ENCODE measurements at places on chromosomes 6 and 20.
A peak's percentile ranks its signal among the peaks of the same experiment; 100 is the strongest.

GRCh38 chr6:139114746-139115145 is 20.1 kb upstream of the HECA start:
- DNase-seq: no peak

GRCh38 chr20:61354501-61354900 is 102.4 kb downstream of the CDH4 start:
- DNase-seq: no peak

DNA sequence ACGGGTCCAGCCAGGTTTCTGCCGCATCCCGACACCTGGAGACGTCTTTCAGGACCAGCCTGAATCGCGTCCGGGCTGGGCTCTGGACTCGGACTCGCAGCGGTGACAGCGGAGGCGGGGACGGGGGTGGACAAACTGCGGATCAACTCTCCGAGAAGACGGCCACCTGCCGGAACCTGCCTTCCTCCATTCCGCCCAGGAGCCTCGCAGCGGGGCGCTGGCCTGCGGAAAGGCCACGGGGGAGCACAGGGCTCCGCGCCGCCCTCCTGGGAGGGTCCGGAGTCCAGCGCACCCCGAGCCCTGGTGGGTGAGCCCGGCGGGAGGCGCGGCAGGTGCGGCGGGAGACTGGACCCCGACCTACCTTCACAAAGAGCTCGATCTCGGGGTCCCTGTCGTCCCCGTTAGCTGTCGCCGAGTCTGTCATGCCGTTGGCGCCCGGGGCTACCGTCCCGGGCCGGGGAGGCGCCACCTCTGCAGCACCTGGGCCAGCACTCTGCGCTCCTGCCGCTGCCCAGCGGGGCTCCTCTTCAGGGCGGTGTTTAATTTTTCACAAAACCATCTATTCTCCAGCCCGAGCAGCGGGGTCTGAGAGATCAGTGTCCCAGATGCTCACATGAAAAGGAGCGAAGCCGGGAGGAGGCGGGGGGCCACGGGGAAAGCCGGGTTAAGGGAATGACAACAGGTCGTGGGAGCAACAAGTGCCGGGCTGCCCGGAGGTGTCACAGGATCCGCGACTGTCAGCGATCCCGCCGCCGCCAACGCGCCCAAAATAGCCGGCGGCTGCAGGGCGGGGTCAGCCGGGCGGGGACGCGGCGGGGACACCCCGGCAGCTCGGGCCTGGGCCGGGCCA is at the start of gene CLIC5:
TSS of gene CLIC5 (minus strand) at position 742 of the 850 bp plus-strand sequence. CDS start at position 424, 318 bp downstream.
- DNase-seq: no peak

DNA sequence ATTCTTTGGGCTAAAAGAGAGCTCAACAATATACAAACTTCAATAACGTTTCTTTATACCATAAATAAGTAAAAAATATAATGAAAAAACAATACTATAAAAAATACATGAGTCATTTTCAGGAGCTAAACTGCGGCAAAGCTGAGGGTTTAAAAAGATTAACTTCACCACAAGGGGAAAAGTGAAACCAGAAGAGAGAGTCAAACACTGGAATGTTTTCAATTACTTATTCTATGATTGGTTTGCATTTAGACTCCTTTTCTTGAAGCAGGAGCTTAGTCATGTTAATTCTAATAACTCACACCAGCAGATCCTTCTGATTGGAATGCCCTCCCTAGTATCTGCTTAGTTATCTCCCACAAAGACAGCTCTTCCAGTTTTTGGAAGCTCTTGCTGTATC is 627.3 kb downstream of the UTRN start:
- no peak for DNase-seq

- DNase-seq: no peak
These were observed 37.7 kb downstream of the TGM6 start for GRCh38 chr20:2418388-2418787.

GRCh38 chr20:16701296-16701695 is 28.5 kb upstream of the SNRPB2 start:
- peak; percentile 34 for DNase-seq

DNA sequence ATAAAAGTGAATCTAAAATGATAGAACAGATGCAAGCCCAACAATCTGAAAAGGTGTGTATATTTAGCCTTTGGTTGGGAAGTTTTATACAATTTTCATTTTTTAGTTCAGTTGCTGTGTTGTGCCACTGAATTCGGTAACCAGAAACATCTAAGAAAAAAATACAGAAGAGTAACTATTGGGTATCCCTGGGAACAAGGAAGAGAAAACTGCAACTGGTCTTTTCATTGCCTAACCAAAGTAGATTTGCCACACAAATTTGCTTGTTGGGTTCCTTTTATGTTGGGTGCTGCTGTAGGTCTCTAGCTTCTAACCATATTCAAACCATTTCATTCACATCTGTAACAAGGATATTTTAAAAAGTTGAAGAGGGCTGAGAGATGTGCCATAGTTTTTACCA is 2.8 kb upstream of the TMEM30A start:
- DNase-seq: no peak

DNA sequence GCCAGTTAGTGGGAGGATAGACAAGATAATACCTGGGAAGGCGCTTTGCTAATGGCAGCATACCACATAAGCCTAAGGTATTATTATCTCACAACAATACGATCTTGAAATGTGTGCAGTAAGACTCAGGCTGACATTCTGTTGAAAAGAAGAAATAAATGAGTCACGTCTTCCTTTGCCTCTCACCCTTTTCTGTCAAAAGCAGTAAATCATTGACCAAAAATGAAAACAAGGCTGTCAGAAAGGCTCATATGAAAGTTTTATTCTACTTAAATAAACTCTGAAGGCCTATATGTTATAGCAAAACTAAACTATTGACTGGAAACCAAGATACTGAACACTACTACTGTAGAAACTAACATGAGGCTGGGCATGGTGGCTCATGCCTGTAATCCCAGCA is 43.1 kb upstream of the IL20RA start:
- no peak for DNase-seq

GRCh38 chr20:32585011-32585585 is at the start of gene NOL4L:
Gene NOL4L (minus strand): TSS chr20:32585333. CDS start chr20:32584890, 443 bp downstream.
- no peak for DNase-seq

DNA sequence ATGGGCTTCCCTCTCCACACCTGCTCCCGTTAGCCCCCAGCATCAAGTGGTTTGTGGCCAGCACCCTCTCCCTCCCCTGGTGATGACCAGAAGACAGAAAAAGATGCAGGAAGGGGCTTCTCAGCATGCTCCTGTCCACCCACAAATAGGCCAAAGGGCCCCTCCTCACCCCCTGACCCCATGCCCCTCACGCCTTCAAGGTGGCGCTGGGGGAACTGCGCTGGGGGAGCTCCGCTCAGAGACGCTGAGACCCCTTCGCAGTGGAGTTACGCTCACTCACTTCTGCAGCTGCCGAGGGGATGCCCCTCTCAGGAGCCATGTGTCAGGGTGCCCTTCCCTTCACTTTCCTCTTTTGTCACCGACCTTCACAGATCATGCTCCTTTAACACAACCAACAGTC is 92.0 kb downstream of the PSMB1 start:
- no peak for DNase-seq
